ENCODE measurements at places on chromosomes 6 and 20. TPM values are rescaled to one million over a fixed set of nuclear protein-coding genes. Genes with fewer than 3 reads are reported as not detected.

DNA sequence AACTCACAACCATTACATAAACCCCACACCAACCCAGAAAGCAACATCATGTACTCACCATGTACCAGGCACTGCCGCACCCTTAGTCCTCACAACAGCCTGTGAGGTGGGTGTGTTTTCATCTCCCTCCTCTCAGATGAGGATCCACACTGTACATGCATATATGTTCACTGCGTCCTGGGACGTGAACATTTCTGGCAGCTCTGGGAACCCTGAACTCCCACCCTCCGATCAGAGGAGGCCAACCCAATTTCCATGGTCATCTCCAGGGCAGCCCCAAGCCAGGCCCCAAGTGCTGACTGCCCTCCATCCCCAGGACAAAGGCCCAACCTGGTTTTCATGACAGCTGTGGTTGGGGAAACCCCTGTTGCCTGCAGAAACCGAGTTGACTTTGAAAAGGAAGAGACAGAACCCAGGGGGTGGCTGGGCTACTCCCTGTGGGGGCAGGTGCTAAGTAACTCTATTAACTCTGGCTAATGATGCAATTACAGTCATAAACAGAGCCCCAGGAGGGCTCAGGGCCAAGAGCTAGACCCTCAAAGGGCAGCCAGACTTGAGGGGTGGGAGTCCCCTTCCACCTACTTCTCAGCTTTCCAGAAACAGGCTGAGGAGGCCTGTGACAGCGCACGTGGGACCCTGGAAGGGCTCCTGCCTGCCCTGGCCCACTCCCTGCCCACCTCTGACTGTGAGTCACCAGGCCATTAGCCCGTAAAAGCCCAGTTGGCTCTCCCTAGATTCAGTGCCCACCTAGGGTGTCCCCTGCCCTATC is 2.6 kb downstream of the TFEB start:
- DNase-seq: no peak

The GTPBP2 gene
- total RNA-seq: 36.3 TPM

DNA sequence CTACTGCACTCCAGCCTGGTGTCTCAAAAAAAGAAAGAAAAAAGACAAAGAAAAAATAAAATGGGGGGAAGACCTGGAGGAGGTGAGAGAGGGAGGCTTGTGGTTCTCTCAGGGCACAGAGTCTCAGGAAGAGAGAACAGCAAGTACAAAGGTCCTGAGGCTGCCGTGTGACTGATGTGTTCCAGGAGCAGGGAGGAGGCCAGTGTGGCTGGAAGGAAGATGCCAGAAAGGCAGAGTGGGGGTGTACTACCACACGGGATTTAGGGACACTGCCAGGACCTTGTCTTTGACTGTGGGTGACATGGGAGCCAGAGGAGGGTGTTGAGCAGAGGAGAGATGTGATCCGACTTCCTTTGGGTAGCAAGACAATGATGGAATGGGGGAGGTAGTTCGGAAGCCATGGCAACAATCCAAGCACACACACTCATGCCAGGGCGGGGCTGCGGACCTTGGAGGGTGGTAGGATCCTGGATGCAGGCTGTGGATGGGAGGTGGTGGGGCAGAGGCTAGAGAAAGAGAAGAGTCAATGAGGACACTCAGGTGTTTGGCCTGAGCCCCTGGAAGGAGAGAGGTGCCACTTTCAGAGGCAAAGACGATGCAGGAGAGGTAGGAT is 136.4 kb upstream of the PTPN1 start:
- DNase-seq: no peak

GRCh38 chr6:21710216-21710615 is 116.7 kb downstream of the SOX4 start:
- DNase-seq: no peak

DNA sequence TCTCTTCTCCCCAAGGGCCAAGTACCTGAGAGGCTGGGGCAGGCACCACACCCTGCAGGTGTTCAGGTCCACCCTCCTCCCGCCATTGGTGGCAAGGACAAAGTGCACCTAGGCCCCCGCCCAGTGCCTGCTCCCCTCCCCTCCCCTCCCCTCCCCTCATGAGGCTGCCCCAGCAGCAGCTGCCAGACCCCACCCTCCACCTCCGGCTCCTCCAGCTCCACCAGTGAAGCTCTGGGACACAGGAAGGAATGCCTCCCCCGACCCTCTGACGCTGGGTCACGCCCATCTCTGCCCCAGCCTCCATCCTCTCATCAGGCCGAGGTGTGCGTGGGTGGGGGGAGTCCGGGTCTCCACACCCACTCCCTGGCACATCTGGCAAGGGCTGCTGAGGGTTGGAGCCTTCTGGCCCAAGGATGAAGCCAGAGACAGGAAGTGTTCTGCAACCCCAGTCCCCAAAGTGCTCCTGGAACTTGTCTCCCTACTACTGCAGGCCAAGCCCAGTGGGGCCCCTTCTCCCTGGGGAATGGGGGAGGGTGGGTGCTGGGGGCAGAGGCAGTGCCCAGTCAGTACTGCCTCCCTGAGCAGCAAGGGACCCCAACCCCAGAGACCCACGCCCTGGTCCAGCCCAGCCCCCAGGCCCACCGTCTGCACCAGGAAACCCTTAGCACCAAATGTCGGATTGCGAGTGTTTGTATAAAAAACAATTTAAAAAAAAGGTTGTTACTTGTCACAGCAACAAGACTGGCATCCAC is 1.6 kb upstream of the UCKL1 start:
- no peak for DNase-seq

- DNase-seq: no peak
Measured at GRCh38 chr6:44332585-44332984, 9.9 kb upstream of the SPATS1 start.

The LIN28B gene
- 0.37 TPM for total RNA-seq

GRCh38 chr6:159789377-159790148 is at the start of gene TCP1:
TCP1 (minus strand) TSS chr6:159789602; CDS start chr6:159789468, 134 bp downstream.
- peak; percentile 100 for DNase-seq

The GLP1R gene
- 0.58 TPM for total RNA-seq

DNA sequence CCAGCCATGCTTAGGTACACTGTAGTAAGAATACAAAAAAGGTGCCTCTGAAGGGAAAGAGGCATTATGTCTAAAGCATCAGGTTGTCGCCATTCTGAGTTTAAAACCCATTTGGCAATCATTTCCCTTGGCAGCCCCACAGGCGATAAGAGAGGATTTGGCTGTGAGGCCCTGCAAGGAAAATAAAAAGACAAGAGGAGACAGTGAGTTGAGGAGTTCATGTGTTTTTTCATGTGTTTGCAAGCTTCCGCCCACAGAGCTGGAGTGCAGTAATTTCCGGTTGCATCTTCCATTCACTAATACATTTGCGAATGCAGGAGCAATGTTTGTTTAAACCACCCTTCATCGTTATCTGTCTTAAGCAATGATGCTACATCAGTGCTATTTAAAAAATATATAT is 138.5 kb upstream of the SOX4 start:
- peak; percentile 6 for DNase-seq

DNA sequence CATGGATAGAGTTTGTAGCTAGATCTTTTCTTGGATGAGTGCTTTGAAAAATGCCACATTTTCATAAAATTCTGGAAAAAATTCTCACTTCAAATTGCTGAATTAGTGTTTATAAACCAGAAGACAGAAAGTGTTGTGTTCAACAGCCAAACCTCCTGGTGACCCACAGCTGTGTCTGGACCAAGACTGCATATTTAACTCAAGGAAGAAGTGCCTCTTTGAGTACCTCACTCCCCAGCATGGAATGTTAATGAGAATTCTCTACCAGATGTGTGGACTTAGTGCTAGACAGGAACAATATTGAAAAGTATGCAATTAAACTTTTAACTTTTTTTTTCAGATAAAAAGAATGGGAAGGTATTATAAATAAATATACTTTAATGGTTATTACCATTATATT is 609.3 kb downstream of the COL12A1 start:
- no peak for DNase-seq

DNA sequence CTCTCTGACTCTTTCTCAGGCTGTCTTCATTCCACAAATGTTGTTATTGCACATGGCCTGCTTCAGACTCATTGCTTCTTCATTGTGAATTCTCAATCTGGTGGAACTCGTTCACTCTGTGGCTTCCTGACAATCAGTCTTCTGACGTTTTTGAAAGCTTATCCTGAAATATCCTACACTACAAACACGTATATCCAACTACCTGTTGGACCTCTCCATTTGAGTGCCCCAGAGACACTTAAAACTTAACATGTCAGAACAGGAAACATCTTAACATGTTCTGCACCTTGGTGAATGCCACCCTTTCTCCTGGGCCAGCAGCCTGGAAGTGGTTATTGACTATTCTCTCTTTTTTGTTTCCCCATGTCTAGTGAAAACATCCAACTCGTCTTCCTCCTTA is 50.8 kb downstream of the AIG1 start:
- no peak for DNase-seq

GRCh38 chr20:32163951-32164350 is 43.6 kb downstream of the PLAGL2 start:
- DNase-seq: no peak

GRCh38 chr20:38604873-38605303 is 3.3 kb downstream of the ARHGAP40 start:
- DNase-seq: no peak

DNA sequence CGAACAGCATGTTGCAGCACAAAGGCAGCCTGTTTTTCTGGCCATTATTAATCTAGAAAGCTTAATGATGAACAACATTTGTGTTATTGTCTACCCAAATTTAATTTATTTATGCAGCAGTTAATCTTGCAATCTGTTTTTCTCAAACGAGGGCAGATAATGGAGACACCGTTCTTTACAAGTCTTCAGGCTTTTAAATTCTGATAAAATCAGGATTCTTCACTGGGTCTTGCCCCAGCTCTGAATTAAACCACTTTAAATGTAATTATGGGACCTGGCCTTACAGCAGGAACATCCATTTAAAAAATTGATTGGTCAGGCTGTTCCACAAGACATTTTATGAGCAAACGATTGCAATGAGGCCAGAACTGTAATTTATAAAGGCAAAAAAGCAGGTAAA is 26.5 kb upstream of the INSM1 start:
- peak; percentile 25 for DNase-seq

- no peak for DNase-seq
Measured at GRCh38 chr20:21529863-21530262, 16.0 kb upstream of the NKX2-2 start.

DNA sequence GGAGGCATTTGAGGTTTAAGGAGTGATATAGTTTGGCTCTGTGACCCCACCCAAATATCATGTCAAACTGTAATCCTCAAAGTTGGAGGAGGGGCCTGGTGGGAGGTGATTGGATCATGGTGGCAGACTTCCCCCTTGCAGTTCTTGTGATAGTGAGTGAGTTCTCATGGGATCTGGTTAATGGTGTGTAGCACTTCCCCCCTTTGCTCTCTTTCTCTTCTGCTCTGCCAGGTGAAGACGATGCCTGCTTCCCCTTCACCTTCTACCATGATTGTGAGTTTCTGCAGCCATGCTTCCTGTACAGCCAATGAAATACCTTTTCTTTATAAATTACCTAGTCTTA is 1.7 kb upstream of the HDDC2 start:
- DNase-seq: no peak

DNA sequence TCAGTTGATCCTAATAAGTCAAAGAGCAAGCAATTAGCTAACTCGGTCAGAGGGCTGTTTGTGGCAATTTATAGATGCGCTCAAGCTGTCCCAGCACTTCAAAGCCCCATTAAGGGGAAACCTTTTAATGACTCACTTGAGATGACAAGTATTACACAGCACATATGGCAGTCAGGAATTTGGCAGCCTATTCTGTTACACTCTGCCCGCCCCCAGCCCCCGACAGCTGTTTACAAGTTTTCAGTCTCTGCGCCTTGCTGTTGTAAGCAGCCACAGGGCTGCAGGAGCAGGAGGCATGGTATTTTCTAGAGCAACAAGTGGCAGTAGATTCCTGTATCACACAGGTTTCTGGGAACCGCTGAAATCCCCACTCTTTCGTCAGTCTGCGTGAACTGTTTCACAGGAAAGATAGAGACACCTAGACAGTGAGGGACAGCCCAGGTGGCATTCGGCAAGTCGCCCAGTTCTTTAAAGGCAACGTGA is 263.0 kb downstream of the FOXC1 start:
- DNase-seq: peak; percentile 32

- DNase-seq: no peak
Measured at GRCh38 chr6:160260803-160261450, 2.3 kb upstream of the SLC22A2 start.
